ENCODE measurements at places on chromosomes 2 and 18. TPM values are rescaled to one million over a fixed set of nuclear protein-coding genes. Genes with fewer than 3 reads are reported as not detected.

Gene DCC
- 0.52 TPM for total RNA-seq

Gene NFATC1
- total RNA-seq: 3.1 TPM

Gene MSGN1
- not detected for total RNA-seq

Gene PARD6G
- total RNA-seq: 2.0 TPM

Gene CTAGE1
- total RNA-seq: not detected

Gene DSG3
- total RNA-seq: 0.16 TPM

Gene CCDC148
- total RNA-seq: 0.63 TPM

Gene HTR2B
- total RNA-seq: 13.4 TPM

Gene HOXD9
- total RNA-seq: not detected

Gene TANC1
- 14.7 TPM for total RNA-seq

Gene PSMA8
- total RNA-seq: not detected

Gene NTSR2
- total RNA-seq: not detected

Gene NOL4
- not detected for total RNA-seq

Gene SLC39A10
- 96.9 TPM for total RNA-seq

Gene ZBTB7C
- under 0.01 TPM for total RNA-seq

Gene HEATR5B
- 13.9 TPM for total RNA-seq

Gene LINC00305
- not detected for total RNA-seq

Gene AGXT
- not detected for total RNA-seq

Gene LYG1
- 0.16 TPM for total RNA-seq

Gene TM4SF20
- total RNA-seq: not detected

Gene CCDC178
- total RNA-seq: 0.94 TPM

Gene AQP4
- not detected for total RNA-seq

Gene TWIST2
- 73.3 TPM for total RNA-seq

Gene B3GNT7
- total RNA-seq: 0.09 TPM

Gene ABCG8
- total RNA-seq: not detected

Gene PROC
- total RNA-seq: not detected

Gene TMEM200C
- 0.43 TPM for total RNA-seq

Gene GALNT5
- 30.1 TPM for total RNA-seq

Gene RMC1
- total RNA-seq: 24.7 TPM

Gene VWA3B
- 0.16 TPM for total RNA-seq

Gene KLHL14
- total RNA-seq: not detected

Gene PMAIP1
- 2.4 TPM for total RNA-seq

Gene GBX2
- total RNA-seq: not detected

Gene SERPINB12
- total RNA-seq: not detected

Gene C2orf66
- total RNA-seq: under 0.01 TPM

Gene SCYGR4
- total RNA-seq: not detected

Gene SPEG
- 7.8 TPM for total RNA-seq

Gene OXER1
- under 0.01 TPM for total RNA-seq

Gene PKDCC
- total RNA-seq: 53.1 TPM

Gene FAM136A
- total RNA-seq: 21.3 TPM

All from bronchial smooth muscle cell (primary cell).